Brain (organoid and tissue), 16 donors: ENCODE measurements at places on chromosomes 5 and 9.

GRCh38 chr9:130766927-130767307, 68.1 kb upstream of the ABL1 start:
- DNase-seq, result no peak

DNA sequence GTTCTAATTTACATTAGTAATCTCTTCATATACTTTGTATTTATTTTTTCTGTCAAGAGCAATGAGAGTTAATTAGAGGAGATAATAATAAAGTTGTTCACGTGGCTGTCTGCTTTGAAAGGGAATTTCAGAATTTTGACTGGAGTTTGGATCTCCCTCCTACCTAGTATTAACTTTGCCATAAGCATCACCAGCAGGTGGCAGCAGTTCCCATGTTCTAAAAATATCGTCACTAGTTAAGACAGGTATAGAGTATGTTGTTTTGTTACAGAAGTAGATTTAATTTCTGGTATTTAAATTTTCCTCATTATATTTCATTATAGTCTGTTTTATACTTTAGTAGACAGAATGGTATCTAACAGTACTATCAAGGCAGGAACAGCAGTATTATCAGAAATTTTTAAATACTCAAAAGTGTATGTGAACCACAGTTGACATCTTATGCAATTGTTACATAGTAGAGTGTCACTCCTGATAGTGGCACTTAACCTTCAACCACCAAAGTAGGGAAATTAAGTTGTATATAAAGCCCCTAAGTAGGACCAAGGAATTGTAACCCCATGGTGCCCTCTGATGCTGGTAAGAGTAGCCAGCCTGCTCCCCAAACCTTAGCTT, 20.4 kb downstream of the GNPDA1 start:
- DNase-seq, result peak; percentile 92

DNA sequence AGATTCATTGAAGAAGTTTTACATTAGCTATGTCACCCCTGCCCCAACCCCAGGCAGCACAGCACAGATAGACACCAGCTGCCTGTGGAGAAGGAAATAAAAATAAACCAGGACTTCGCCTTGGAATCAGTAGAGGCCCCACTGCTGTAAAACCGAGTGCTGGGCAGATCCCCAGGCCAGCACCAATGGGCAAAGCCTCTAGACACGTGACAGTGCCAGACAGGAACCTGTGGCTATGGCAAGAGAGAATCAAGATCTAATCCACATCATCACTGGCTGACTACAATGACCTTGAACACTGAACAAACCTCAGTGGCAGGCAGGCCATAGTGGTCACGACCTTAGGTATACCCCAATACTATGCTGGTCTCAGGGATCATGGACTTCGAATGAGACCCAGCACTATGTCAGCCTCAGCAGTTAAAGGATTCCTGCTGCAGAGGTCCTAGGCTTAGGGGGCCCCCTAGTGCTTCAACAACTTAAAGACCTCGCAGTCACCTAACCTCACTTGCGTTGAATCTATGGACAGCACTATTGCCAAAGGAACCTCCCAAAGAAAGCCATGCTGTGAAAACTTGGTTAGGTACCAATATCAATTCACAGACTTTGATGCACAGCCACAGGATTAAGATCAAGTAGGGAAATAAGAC, 2118.6 kb upstream of the C9orf72 start:
- DNase-seq, result no peak

GRCh38 chr9:98375138-98375726, 119.8 kb upstream of the TBC1D2 start:
- DNase-seq, result no peak

GRCh38 chr9:1875251-1875851, 139.8 kb upstream of the SMARCA2 start:
- no peak for DNase-seq
